ENCODE measurements at places on chromosomes 3 and 15.

DNA sequence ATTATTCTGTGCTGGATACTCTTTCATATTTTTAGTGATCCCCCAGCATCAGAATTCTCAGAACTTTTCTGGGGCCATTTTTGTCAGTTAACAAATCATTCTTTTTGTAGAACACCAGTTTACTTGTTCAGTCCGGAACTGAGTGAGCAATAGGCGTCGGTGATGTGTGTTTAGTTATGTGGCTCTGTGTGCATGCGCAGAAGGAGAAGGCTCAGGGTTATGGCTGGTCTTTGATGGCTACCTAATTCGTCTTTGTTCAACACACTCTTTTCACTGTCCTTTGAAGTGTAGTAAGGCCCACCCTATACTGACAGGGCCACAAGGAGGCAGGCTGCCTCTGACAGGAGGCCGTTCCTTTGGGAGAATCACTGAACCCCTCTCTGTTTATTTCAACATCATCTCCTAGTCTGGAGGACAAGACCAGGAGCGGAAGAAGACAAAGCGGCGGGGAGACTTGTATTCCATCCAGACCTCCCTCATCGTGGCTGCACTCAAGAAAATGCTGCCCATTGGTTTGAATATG lies 158.2 kb upstream of the CHRM5 start:
- no peak for DNase-seq

DNA sequence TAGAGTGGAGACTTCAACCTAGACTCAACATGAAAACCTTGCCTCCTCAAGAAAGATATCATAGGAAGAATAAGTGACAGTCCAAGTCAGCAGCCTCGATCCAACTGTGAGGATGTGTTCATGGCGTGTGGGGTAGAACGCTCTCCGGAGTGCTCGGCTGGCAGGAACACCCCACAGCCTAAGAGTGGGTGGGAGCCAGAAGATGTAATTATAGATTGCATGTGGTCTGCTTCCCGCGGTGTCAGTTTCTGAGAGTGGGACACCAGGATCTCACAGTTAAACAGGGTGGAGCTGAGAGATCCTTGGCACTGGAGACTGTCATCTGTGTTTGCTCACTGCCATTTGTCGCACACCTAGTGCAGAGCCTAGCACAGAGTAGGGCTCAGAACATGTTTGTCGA lies 158.0 kb downstream of the CTNNB1 start:
- no peak for DNase-seq

GRCh38 chr3:21962456-21962855 lies 211.4 kb upstream of the ZNF385D start:
- no peak for DNase-seq

GRCh38 chr15:90970274-90970673 lies 15.6 kb downstream of the RCCD1 start:
- DNase-seq, result no peak

- DNase-seq, result no peak
Measured at GRCh38 chr3:158105119-158105709, 1.0 kb downstream of the SHOX2 start.

DNA sequence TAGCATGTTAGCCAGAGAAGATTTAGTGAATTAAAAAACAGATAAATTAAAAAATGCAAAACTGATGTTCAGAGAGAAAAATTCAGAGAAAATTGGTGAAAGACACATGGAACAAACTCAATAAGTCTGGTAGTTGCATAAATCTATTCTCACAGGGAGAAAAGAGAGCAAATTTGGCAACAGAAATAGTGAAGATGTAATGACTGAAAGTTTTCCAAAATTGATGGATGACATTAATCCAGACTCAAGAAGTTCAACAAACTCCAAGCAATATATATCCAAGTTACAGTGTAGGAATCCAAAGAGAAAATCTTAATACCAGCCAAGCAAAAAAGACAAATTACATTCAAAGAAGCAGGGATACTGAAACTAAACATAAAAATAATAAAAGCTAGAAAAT lies 302.7 kb upstream of the ARPP21 start:
- no peak for DNase-seq

- DNase-seq, result no peak
Measured at GRCh38 chr3:42515391-42515916, 13.0 kb downstream of the VIPR1 start.

DNA sequence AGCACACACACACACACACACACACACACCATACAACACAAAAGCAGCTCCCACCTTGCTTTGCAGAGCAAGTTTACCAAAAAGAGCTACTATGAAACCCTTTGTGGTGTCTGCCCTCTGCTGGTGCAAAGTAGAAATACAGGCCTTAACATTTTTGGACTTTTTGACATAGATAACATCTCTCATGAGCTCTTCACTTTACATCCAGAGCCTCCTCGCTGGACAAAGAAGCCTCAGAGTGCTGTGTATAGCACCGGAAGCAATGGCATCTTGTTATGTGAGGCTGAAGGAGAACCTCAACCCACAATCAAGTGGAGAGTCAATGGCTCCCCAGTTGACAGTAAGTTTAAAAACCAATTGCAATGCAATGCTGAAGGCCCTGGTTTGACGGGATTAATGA lies 157.9 kb downstream of the CHL1 start:
- DNase-seq, result no peak

Measured in NCI-H2107 (cell line).